ENCODE measurements at places on chromosomes 13 and 19.

DNA sequence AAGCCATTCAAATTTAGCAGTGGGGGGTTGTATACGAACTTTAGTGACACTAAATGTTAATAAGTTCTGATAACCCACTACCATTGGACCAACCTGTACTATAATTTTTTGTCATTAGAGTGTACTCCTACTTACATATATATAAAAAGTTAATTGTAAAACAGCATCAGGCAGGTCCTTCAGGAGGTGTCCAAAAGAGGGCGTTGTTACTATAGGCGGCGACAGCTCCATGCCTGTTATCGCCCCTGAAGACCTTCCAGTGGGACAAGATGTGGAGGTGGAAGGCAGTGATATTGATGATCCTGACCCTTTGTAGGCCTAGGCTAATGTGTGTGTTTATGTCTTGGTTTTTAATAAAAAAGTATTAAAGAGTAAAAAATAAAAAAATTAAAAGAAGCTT is 27.5 kb downstream of the SPRYD7 start:
- no peak for DNase-seq

DNA sequence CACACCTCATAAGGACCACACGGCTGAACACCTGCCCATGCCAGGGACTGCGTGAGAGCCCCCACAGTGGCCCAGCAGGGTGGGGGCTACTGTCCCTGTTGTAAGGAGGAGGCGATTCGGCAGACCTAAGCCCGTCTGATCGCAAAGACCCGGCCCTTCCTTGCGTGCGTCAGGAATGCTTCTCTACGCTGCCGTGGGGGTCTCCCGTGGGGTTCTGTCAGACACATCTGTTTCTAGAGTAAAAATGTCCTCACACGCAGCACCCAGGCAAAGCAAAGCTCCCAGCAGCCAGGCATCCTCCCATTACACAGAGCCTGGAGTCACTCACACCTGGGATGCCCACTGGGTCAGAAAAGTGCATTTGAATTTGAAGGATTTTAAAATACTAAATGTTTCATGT is 147.7 kb upstream of the SOX1 start:
- no peak for DNase-seq

DNA sequence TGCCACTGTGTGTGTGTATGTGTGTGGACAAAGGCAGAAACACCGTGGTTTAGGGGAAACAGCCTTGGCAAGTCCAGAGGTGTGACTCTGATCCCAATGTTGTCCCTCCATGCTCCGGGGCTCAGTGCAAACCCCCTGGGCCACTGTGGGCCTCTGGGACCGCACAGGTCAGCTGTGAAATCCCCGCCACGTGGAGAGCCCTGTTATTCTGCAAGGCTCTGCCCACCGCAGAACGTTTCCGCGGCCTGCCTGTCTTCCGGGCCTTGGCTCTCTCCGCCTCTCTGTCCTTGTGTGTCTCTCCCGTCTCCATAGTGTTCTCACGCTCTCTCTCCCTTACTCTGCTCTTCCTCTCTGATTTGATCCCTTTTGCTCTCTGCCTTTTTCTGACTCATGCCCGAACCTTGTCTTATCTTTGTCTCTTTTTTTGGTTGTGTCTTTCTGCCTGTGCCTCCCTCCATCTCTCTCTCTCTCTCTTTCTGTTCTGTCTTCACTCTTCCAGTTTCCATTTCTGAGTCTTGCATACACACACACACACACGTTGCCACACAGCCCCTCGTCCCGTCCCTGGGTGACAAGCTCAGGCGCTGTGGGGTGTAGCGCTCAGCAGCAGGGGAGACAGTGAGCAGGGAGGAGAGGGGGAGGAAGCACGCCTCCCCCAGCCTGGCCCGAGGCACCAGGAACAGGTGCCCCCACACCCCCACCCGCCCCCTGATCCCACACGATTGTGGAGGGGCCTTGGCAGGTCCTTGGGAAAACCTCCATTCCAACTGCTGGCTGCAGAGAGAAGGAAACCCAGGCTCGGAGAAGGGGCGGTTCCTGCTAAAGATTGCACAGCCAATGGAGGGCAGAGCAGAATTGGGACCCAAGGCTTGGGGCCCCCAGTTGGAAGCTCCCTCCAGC is 3.0 kb downstream of the TTYH1 start:
- DNase-seq: no peak

- no peak for DNase-seq
Observed at GRCh38 chr13:62185631-62186255, 770.1 kb upstream of the PCDH20 start.

DNA sequence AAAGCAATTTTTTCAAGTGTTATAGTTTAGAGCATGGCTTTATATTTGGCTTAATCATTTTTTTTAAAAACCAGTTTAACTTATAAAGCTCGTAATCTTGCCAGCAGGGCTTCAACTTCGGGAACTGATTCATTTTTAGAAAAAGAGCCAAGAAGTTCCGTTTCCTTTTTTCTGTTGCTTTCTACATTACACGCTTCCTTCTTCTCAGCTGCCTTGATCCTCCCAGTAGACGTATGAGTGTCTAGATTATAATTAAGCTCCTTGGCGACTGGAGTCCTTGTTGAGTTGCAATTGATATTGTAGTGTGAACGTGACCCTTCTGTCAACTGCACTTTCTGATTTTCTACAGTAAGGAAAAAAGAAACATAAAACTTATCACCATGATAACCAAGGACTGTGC is 497.2 kb downstream of the DIAPH3 start:
- DNase-seq: no peak

DNA sequence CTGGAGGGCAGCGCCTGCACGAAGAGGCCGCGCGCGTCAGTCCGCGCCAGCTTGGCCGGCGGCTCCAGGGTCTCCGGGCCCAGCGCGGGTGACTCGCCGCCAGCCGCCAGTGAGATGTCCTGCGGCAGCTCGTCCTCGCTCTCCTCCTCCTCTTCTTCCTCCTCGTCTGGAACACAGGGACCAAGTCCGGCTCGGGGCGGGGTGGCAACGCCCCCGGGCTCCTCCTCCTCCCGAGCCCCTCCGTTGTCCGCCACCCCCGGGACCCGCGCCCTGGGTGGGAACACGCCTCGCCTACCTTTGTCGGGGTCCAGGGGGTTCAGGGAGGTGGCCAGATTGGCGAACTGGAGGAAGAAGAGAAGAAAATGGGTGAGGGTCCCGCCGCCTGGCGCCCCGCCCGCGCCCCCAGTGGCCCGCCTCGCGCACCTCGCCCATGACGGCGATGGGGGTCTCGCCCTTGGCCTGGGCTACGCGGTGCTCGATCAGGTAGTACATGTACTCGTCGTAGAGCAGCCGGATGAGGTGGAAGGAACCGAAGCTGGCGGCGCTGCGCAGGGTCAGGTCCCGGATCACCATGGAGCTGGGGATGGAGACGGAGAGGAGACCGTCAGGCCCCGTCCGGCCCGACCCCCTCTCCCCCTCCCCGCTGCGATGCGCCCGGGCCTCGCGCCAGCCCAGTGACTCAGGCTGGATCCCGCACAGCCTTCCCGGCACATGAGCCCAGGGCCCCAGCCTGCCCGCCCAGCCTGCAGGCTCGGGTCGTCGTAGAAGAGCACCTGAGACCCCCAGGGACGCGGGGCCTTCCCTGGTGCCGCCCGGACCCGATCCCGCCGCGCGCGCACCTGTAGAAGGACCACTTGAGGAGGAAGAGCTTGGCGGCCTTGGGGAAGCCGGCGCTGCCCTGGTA is 10.6 kb downstream of the DCAF15 start:
- DNase-seq: no peak

- DNase-seq: no peak
Observed at GRCh38 chr19:54478677-54479266, 5.7 kb upstream of the CDC42EP5 start.

DNA sequence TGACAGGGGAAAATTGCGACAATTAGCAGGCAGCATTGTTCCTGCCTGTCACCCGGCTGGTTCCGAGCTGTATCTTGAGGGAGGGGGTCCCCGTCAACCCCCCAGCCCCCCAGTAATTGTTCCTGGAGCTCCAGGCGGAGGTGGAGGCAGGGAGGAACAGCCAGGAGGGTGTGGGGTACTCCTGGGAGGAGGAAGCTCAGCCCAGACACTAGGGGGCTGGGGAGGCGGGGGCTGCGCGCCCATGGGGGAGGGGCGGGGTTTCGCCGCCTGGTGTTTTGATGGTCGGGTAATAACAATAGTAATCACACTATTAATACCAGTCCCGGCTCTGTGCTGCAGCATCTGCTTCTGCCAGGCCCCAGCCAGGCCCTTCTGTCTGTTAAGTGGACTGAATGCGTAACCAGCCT is 8.6 kb downstream of the NPAS1 start:
- DNase-seq: no peak

DNA sequence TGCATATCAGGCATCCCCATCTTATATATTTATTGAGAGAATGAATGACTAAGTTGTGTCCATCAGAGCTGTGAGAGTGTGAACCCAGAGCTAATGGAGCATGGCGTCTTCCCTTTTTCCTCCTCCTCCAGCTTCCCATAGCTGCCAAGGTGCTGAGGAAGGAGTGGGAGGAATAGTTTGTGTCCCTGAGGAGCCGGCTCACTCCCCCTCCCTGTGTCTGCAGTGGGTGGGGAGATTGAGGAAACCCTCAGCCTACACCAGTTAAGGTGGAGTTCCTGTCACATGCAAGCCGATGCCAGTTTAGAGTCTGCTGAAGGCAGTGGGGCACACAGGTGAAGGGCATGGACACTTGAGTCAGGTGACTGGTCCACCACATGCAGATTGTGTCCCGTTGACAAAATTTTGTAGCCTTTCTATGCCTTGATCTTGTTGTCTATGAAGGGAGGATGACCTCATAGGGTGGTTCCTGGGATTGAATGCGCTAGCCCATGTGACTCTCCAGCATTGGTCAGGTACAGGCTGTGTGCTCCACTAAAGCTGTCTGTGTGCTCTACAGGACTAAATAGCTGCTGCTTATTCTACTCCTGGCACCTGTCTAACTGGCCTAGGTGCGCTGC is 47.6 kb upstream of the GPI start:
- no peak for DNase-seq

DNA sequence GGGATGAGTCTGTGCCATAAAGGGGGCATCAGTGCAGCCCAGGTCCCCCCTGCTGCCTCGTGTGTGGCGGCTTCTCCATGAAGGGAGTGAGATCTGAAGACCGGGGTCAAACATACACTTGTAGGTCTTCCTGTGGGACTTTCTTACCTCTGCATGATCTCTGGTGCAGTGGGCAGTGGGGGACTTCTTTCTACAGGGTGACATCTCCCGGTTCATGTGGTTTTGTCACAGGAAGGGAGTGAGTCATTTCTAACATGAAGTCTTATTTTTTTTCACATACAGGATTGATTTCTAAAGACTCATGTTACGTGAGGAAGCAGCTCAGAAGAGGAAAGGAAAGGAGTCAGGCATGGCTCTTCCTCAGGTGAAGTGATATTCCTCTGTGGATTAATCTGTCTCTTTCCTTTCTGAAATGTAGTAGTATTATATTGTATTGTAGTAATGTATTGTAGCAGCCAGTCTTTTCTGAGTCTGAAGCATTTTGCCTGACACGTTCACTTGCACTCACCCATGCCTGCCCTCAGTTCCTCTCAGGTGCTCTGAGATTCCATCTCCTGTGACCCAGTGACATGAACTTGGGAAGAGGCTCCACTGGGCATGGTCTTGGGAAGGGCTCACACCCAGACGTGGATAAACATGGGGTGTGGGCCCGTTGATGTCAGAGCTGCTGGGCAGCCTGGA is 15.7 kb downstream of the ZNF808 start:
- peak; percentile 51 for DNase-seq

DNA sequence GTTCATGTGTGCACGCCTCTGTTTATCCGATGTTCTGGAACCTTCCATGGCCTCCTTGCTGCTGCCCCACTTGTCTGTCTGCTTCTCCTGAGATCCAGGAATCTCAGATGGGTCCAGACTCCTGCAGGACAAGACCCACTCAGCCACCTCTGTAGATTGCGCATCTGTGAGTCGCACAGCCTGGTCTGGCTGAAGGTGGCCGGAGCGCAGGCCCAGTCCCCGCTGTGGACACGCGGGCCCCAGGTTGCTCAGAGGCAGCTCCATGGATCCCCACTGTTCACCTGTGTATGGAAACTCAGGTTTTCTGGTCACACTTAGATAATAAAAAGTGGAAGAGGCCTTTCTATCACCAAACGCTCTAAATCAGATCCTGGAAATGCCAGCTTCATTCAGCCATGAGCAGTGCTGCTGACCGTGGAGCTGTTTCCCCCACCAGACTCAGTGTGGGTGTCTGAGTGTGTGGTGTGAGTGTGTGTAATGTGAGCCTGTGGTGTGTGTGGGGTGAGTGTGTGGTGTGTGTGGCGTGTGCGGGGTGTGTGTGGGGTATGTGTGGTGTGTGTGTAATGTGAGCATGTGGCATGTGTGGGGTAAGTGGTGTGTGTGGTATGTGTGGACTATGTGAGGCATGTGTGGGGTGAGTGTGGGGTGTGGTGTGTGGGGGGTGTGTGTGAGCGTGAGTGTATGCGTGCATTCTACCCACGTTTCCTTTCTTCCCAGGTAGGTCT is 59.5 kb downstream of the MCF2L start:
- no peak for DNase-seq

DNA sequence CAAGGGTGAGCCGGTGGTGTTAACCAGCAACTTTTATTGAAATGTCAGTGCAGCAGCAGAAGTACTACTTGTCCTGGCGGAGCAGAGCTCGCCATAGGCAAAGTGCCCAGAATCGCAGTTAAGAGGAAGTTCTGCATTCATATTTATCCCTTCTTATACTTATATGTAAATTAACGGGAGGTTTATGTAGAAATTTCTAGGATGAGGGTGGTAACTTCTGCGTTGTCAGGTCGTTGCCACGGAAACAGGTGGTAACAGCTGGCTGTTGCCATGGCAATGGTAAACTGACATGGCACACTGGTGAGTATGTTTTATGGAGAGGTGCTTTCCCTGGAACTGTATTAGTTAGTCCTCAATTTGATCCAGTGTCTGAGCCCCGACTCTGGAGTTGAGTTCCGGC is 2494.9 kb upstream of the PCDH20 start:
- DNase-seq: no peak

GRCh38 chr13:43472339-43472738 is 314.4 kb downstream of the ENOX1 start:
- DNase-seq: no peak

GRCh38 chr13:40336228-40337221 is 329.9 kb downstream of the FOXO1 start:
- no peak for DNase-seq
